ENCODE measurements at places on chromosomes 11 and 22.

- no peak overlapping the region for H3K4me3 ChIP-seq
- DNase-seq = no peak
- H3K36me3 ChIP-seq = no peaks in the 10 kb centered on the region
- no peak overlapping the region for H3K27ac ChIP-seq
- no peaks in the 10 kb centered on the region for H3K4me1 ChIP-seq
These were observed 55.8 kb upstream of the TREH start for GRCh38 chr11:118735203-118735602.

DNA sequence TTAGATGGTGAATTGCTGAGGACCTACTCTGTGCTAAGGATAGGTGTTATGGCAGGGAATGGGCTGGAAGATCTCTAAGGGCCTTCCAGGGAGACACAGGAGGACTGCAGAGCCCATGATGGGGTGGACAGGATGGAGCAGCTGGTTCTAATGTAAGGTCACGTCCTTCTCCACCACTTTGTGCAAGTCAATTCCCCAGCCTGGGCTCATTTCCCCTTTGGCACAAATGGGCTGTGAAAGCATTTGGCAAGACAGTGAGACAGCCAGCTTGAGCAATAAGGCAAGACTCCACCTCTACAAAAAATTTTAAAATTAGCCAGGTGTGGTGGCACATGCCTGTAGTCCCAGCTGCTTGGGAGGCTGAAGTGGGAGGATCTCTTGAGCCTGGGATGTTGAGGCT, 81.4 kb upstream of the THY1 start:
- no peak overlapping the region for H3K4me3 ChIP-seq
- no peaks in the 10 kb centered on the region for H3K4me1 ChIP-seq
- no peak for DNase-seq
- no peaks in the 10 kb centered on the region for H3K27me3 ChIP-seq
- H3K36me3 ChIP-seq = no peaks in the 10 kb centered on the region

DNA sequence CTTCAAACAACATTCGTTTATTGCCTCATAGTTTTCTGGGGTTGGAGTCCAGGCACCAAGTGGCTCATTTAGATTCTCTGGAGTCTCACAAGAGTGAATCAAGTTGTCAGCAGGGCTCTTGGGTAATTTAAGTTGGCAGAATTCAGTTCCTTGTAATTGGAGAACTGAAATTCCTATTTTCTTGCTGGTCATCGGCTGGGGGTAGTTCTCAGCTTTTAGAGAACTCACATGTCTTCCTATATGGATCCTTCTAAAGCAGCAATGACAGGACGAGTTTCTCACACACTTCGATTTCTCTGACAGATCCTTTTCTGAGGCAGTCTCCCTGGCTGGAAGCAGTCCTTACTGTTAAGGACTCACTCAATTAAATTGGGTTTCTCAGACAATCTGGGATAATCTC, 17.3 kb upstream of the OOSP4B start:
- no peak for DNase-seq
- H3K27ac ChIP-seq = no peak overlapping the region
- no peaks in the 10 kb centered on the region for H3K4me1 ChIP-seq
- no peak overlapping the region for H3K4me3 ChIP-seq
- no peaks in the 10 kb centered on the region for H3K36me3 ChIP-seq
- no peaks in the 10 kb centered on the region for H3K27me3 ChIP-seq

DNA sequence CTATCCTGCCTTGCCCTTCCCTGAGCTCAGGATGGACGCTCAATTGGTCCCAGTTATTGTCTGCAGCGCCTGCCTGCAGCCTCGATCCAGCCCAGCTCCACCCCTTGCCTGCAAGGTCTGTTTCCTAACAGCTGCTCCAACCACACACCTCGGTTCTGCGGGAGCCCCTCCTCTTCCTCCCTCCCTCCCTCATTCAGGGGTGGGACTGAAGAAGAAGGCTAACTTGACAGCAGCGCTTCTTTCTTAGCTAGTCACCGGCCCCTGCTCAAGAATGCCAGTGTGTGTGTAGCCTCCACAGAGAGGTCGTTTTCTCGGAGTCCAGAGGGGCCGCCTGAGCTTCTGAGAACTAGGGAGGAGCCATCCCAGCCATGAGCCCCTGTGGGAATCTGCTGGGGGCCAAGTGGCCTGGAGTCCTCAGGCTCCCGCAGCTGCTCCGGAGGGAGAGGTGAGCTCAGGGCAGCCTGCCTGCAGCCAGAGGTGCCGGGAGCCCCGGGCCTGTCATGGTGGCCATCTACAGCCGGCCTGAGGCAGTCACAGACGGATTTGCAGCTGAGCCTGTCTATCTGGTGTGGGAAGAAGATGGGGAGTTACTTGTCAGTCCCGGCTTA, 36.1 kb downstream of the LIMK2 start:
- no peak for DNase-seq
- peak overlapping the region; percentile 78 for H3K27ac ChIP-seq
- H3K4me1 ChIP-seq = peaks cover 53% of the 10 kb centered on the region
- H3K36me3 ChIP-seq = no peaks in the 10 kb centered on the region
- H3K4me3 ChIP-seq = peak overlapping the region; percentile 52

- no peak overlapping the region for H3K27ac ChIP-seq
- no peak overlapping the region for H3K4me3 ChIP-seq
- peak; percentile 69 for DNase-seq
- no peaks in the 10 kb centered on the region for H3K36me3 ChIP-seq
- H3K27me3 ChIP-seq = no peaks in the 10 kb centered on the region
These were observed 3.9 kb downstream of the ALDH3B2 start for GRCh38 chr11:67670316-67671210.

DNA sequence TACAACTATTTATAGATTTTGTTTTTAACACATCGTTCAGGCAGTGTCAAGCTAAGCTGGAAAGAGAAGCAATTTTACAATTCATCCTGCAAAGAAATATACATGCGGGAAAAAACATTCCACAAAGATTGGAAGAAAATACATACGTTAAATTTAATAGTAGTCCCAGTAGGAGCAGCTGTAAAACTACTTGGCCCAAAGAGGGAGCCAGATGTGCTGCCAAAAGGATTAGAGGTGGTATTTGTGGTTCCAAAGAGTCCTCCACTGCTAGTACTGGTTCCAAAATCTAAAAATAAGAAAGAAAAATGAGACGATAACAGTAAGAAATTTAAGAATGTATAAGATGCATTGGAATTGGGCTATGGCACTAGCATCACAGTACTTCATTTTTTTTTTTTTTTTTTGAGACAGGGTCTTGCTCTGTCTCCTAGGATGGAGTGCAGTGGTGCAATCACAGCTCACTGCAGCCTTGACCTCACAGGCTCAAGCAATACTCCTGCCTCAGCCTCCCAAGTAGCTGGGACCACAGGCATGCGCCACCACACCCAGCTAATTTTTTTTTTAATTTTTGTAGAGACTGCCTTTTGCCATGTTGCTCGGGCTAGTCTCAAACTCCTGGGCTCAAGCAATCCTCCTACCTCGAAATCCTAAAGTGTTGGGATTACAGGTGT, 21.5 kb downstream of the NUP98 start:
- no peak overlapping the region for H3K4me3 ChIP-seq
- H3K27me3 ChIP-seq = no peaks in the 10 kb centered on the region
- peaks cover 74% of the 10 kb centered on the region for H3K36me3 ChIP-seq
- DNase-seq = no peak
- no peak overlapping the region for H3K27ac ChIP-seq
- no peaks in the 10 kb centered on the region for H3K4me1 ChIP-seq

- H3K36me3 ChIP-seq = peaks cover 68% of the 10 kb centered on the region
- no peaks in the 10 kb centered on the region for H3K27me3 ChIP-seq
- H3K4me1 ChIP-seq = peaks cover 25% of the 10 kb centered on the region
- no peak for DNase-seq
- H3K4me3 ChIP-seq = no peak overlapping the region
These were observed 46.0 kb upstream of the NNMT start for GRCh38 chr11:114250180-114250579.

DNA sequence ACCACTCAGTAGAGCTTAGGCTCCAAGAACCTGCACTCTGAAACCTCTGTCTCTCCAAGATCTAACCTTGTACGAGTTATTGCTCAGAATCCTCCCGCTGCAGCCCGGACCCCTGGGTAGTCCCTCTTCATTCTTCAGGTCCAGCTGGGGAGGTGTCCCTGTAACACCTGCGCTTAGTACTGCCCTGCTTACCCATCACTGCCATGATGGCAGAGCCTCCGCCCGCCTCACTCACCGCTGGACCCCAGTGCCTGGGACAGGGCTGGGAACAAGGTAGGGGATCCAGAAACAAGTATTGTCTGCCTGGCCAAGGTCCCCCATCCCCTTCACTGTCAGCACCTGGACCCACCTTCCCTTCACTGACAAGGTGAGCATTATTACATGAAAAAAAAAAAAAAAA, 50.3 kb downstream of the THAP12 start:
- DNase-seq = no peak
- no peaks in the 10 kb centered on the region for H3K4me1 ChIP-seq
- H3K27me3 ChIP-seq = no peaks in the 10 kb centered on the region
- H3K36me3 ChIP-seq = no peaks in the 10 kb centered on the region
- no peak overlapping the region for H3K27ac ChIP-seq
- H3K4me3 ChIP-seq = no peak overlapping the region

- no peaks in the 10 kb centered on the region for H3K36me3 ChIP-seq
- H3K27ac ChIP-seq = no peak overlapping the region
- no peak for DNase-seq
- H3K4me1 ChIP-seq = no peaks in the 10 kb centered on the region
- H3K4me3 ChIP-seq = no peak overlapping the region
These were observed 24.6 kb downstream of the APIP start for GRCh38 chr11:34891611-34892010.

- H3K4me3 ChIP-seq = no peak overlapping the region
- H3K4me1 ChIP-seq = no peaks in the 10 kb centered on the region
- H3K27me3 ChIP-seq = no peaks in the 10 kb centered on the region
- H3K27ac ChIP-seq = no peak overlapping the region
- no peaks in the 10 kb centered on the region for H3K36me3 ChIP-seq
These were observed 415.9 kb downstream of the TMEM135 start for GRCh38 chr11:87453531-87454089.

DNA sequence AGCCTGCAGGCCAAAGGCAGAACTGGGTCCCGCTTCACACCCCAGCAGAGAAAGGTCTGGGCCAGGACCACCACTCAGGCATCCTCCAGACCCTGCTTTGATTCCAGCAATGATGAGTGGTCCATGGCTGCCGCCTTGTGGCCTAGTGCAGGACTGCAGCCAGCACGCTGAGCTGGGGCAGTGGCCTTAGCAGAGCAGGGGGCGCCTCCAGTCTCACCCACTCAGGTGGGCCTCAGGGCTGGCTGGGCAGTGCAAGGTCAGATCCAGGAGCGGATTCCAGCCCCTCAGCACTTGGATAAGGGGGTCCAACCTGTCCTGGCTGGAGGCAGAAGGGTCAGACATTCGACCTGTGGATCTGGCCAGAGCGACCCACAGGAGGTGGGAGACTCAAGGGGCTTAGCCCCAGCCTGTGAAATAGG, 9.6 kb upstream of the PDE2A start:
- peak overlapping the region; percentile 73 for H3K27ac ChIP-seq
- H3K36me3 ChIP-seq = no peaks in the 10 kb centered on the region
- peaks cover 51% of the 10 kb centered on the region for H3K4me1 ChIP-seq
- H3K27me3 ChIP-seq = no peaks in the 10 kb centered on the region

GRCh38 chr11:69301455-69302401, 7.8 kb downstream of the MYEOV start:
- H3K27me3 ChIP-seq = no peaks in the 10 kb centered on the region
- no peak overlapping the region for H3K4me3 ChIP-seq
- peaks cover 48% of the 10 kb centered on the region for H3K4me1 ChIP-seq

- no peak overlapping the region for H3K27ac ChIP-seq
- H3K36me3 ChIP-seq = no peaks in the 10 kb centered on the region
- H3K4me1 ChIP-seq = no peaks in the 10 kb centered on the region
- H3K4me3 ChIP-seq = no peak overlapping the region
These were observed 44.1 kb upstream of the RFPL3 start for GRCh38 chr22:32313532-32313931.

DNA sequence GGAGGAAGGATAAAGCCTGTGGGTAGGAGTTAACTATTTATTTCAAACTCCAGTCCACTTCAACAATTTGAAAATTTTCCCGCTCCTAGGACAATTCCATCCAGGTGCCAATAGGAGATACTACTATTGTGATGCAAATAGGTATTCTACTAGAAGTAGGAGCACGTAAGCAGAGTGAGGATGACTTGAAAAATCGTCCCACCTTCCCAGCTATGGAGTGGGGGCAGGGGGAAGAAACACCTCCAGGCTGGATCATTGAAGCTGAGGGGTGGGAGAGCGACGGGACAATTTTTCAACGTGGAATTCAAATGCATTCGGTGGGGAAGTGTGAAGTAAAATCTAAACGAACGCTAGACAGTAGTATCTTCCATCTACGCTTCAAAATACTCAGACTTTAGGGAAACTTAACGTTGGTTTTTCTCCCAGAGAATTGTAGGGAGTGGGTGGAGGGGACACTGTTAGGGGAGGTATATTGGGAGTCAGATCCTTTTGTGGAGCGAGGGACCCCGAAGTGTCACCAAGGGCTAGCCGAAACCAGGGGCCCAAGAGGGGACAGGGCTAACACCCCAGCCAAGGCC, 523 bp upstream of the ARHGAP42 start:
- H3K27me3 ChIP-seq = no peaks in the 10 kb centered on the region
- H3K4me1 ChIP-seq = peaks cover 30% of the 10 kb centered on the region
- no peaks in the 10 kb centered on the region for H3K36me3 ChIP-seq
- DNase-seq = no peak
- H3K27ac ChIP-seq = peak overlapping the region; percentile 76
- peak overlapping the region; percentile 75 for H3K4me3 ChIP-seq

GRCh38 chr22:29308791-29309262, 2.4 kb downstream of the GAS2L1 start:
- no peaks in the 10 kb centered on the region for H3K36me3 ChIP-seq
- no peaks in the 10 kb centered on the region for H3K27me3 ChIP-seq
- H3K4me1 ChIP-seq = peaks cover 57% of the 10 kb centered on the region
- H3K4me3 ChIP-seq = peak overlapping the region; percentile 89
- DNase-seq = no peak

GRCh38 chr11:111466615-111467014, 45.6 kb downstream of the BTG4 start:
- DNase-seq = no peak
- H3K27me3 ChIP-seq = no peaks in the 10 kb centered on the region
- H3K27ac ChIP-seq = no peak overlapping the region
- no peaks in the 10 kb centered on the region for H3K4me1 ChIP-seq

GRCh38 chr11:9990221-9990973, 303.6 kb downstream of the SBF2 start:
- no peak overlapping the region for H3K27ac ChIP-seq
- no peaks in the 10 kb centered on the region for H3K27me3 ChIP-seq
- no peak for DNase-seq
- peaks cover 15% of the 10 kb centered on the region for H3K36me3 ChIP-seq
- H3K4me3 ChIP-seq = no peak overlapping the region

Data from vagina (tissue), 2 donors.